ENCODE measurements at places on chromosomes 5 and 9.

DNA sequence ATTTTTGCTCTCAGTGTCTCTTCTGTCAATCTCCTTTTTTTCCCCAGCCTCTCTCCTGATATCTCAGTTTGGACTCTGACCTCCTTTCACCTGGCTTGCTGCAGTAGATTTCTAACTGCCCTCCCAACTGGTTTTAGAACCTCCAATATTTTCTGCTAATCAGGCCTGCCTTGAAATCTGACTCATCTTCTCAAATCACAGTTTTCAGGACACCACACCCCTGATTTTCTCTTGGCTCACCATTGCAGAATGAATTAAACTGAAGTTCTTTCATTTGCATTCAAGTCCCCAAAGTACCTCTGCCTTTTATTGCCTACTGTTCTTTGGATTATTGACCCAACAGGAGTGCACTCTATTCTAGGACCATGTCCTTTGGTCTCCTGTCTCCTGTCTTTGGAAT lies 310.4 kb upstream of the TRPC7 start:
- DNase-seq, result no peak

DNA sequence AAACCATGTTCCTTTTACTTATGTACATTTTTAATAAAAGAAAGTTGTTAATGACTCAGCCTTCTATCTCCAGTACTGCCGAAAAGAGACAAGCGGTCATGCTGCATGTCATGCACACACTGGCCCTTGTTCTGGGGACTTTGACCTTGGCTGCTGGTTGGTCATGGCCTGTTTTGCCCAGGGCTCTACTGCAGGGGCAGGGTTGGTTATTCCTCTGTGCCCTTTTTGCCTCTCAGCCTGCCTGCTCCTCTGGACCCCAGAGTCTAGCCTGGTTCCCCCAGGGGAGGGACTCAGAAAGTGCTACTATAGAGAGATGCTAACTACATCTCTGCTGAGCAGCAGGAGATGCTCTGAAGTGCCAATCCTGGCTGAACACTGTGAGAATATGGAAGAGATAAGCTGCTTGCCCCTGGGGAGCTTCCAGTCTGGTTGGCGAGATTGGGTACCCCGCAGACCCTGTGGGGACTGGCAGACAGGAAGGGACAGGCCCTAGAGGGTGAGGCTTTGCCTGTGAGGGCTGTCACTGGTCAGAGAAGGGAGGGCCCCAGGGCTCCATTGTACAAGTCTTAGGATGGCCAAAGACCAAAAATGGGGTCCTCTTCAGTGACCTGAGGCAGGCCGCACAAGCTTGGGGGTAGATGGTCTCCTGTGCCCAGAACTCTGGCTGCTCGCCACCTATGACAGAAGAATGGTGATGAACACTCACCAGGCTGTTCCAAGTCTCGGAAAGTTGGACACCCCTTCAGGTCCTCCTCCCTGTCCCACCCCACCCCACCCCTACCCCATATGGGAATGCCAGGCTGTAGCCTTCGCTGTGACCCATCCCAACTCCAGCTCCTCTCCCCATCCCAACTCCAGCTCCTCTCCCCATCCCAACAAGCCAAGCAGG lies 14.3 kb downstream of the IRF1 start:
- DNase-seq, result no peak

- DNase-seq, result no peak
Measured at GRCh38 chr5:11121885-11122284, 360.9 kb upstream of the DAP start.

GRCh38 chr9:77210116-77210515 lies 32.8 kb downstream of the VPS13A start:
- DNase-seq, result no peak

- DNase-seq, result no peak
Measured at GRCh38 chr9:105216440-105217178, 27.8 kb upstream of the SLC44A1 start.

GRCh38 chr5:121366515-121366914 lies 485.2 kb upstream of the FTMT start:
- no peak for DNase-seq

Data from NCI-H187 treated with DMSO at 0.1 percent for 48 hours (cell line).